ENCODE measurements at places on chromosomes 2 and 18.

GRCh38 chr2:98709535-98709934 is 21.4 kb downstream of the MGAT4A start:
- no peak for DNase-seq

- peak; percentile 99 for DNase-seq
Observed at GRCh38 chr2:67260343-67261277, 136.5 kb upstream of the ETAA1 start.

DNA sequence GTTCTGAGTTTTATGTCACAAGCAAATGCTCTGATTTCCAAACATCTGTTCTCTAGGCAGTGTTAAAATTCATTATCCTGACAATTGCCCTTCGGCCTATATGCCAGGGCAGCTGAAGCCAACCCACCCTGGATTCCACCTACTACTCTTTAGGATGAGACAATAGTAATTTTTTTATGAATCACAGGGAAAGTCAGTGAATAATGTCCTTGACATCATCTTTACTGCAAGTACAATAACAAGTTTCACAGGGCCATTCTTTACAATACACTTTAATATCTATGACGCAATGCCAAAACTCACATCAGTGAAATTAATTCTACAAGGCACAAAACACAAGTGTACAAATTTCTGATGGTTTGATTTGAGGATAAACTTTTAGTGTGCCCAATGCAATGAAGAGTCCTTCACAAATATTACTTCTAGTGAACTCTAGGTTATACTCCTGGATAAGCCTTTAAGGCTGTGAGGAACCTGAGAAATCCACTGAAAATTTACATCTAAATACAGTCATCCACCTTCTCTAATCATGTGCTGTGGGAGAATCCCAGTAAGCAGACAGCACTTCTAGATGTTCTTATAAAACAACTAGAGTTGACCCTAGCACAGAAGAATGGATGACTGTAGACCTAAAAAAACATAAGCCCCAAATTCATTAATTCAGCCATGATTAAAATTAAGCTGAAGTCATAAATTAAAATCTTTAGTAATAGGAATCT is 77.3 kb upstream of the CTLA4 start:
- peak; percentile 74 for DNase-seq

- no peak for DNase-seq
Observed at GRCh38 chr2:108889907-108890306, 99.1 kb downstream of the EDAR start.

DNA sequence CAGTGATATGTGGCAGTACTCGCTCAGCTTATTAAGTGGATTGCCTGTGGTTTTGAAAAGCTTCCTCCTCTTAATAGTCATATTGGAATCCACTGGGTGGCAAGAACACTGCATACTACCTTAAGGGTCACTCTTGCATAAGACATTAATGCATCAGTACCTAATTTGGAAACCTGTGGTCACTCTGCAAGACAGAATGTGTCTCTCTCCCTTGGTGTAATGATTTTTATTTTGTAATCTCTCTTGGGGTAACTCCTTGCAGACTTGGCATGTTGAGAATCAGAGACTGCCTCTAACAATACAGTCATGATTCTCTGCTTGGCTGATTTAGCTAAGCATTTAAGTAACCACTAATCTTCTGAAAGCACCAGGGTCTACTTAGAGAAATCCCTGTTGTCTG is 33.0 kb upstream of the IER3IP1 start:
- no peak for DNase-seq

GRCh38 chr18:50275503-50276036 is 5.8 kb downstream of the MBD1 start:
- DNase-seq, result no peak

- DNase-seq, result no peak
Observed at GRCh38 chr2:125710561-125710960, 945.4 kb upstream of the GYPC start.

- DNase-seq, result no peak
Observed at GRCh38 chr18:6785001-6785400, 55.5 kb downstream of the ARHGAP28 start.

DNA sequence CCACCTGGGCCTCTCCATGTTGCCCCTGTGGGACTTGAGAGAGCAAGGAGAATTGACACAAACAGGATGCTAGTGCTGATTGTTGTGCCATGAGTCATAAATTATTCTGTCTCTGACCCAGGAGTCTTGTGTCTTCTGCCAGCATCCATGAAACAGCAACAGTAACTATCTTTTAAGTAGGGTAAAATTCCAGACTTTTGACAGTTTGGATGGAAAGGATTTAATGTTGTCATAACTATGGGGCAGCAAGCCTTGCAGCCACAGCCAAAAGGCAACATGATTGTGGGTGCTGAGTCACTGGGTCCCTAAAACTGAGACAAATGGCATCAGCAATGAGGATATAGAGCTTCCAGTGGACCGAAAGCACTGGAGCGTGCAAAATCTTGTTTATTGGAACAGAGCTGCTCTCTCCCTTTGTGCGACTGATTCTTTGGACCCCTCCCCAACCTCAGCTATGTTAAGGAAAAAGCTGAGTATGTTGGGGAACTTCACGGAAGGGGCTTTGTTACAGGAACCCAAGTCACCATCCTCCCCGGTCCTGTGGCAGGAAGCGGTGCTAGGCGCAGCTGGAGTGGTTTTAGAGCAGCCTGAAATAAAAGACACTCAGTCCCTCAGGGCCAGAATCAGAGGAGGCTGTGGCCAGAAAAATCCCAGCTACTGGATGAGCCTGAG is 9.6 kb upstream of the ITPRIPL1 start:
- DNase-seq, result peak; percentile 87

- no peak for DNase-seq
Observed at GRCh38 chr2:191634791-191635190, 43.1 kb upstream of the NABP1 start.

GRCh38 chr18:51522338-51522737 is 324.9 kb upstream of the MEX3C start:
- no peak for DNase-seq

GRCh38 chr18:76246590-76246989 is 248.5 kb downstream of the ZNF516 start:
- DNase-seq, result no peak

- no peak for DNase-seq
Observed at GRCh38 chr2:8249769-8250168, 432.1 kb upstream of the ID2 start.

- DNase-seq, result no peak
Observed at GRCh38 chr2:240325016-240326007, 110.2 kb upstream of the GPC1 start.

GRCh38 chr2:54076586-54076985 is 38.8 kb upstream of the ACYP2 start:
- no peak for DNase-seq

- no peak for DNase-seq
Observed at GRCh38 chr2:8740136-8740535, 58.3 kb downstream of the ID2 start.

- DNase-seq, result no peak
Observed at GRCh38 chr2:163343316-163343715, 392.5 kb downstream of the FIGN start.

GRCh38 chr2:119053700-119054436 is 104.7 kb downstream of the C1QL2 start:
- no peak for DNase-seq

DNA sequence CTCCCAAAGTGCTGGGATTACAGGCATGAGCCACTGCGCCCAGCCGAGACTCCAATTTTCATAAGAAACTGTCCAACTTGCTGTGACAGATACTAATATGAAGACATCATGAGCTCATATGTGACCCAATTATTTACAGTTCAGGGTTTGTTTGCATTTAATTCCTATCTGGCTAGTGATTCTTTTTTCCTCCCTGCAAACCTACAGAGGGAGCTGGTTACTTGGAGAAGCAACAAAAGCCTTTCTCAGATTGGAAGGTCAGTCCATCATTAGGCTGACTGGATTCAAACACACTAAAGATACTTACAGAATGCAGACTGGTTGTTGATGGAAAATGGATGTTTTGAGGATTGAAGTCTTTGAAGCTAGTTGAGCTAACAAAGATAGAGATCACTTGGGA is 176.4 kb downstream of the ANKRD44 start:
- peak; percentile 6 for DNase-seq

DNA sequence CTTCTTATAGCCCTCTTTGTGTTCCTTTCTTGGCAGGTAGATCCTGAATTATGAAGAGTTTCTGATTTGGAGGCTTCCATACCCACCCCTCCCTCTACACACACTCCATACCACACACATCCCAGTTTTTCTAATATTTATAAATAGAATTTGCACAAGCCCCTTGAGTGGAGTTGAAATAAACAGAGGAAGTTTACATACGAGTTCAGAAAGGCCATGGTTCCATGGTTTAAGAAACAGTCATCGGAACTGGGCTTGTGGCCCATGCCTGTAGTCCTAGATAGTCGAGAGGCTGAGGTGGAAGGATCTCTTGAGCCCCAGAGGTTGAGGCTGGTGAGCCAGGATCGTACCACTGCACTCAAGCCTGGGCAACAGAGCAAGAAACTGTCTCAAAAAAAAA is 62.7 kb upstream of the TANC1 start:
- DNase-seq, result no peak

DNA sequence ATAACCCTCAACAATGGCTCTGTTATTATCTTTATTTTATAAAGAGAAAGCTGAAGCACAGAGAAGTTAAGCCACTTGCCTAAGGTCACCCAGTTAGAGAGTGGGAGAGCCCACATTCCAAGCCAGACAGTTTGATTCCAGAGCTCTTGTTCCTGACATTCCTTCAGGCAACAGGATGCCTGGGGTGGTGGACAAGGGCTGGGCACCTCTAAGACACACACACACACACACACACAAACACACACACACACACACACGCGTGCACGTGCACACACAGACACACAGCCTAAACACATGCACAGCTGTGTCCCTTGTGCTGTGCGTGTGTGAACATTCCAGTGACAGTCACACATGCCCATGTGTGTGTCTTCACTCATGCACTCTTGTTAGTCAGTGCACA is 26.4 kb downstream of the CELF4 start:
- no peak for DNase-seq

DNA sequence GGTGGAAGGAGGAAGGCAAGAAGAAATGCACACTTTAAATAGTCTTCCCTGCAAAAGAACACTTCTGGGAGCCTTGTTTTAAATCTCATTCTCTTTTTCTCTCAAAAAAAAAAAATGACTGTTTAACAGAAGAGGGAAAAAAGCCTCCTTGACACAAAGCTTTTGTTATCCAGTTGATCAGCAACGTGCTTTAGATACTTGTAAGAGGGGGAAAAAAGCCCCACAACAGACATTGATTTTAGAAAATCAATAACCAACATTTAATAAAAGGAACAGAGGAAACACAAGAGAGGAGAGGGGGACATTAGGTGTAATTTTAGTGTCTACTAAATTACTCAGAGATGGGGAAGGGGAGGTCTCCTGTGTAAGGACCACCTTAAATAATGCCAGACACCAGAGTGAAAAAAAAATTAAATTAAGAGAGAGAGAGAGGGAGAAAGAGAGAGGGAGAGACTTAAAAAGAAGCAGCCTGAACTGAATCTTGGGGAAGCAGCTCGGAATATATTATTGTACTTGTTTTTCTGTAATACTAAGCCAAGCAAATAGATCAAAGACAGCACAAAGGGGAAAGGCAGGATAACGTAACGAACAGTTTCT is 4.7 kb downstream of the ZEB2 start:
- no peak for DNase-seq

Measured in ELR (cell line).